Stromal cell of bone marrow (primary cell): ENCODE measurements at places on chromosomes 1 and 21.

- DNase-seq = no peak
These were observed 1.4 kb downstream of the MAGI3 start for GRCh38 chr1:113391649-113392271.

DNA sequence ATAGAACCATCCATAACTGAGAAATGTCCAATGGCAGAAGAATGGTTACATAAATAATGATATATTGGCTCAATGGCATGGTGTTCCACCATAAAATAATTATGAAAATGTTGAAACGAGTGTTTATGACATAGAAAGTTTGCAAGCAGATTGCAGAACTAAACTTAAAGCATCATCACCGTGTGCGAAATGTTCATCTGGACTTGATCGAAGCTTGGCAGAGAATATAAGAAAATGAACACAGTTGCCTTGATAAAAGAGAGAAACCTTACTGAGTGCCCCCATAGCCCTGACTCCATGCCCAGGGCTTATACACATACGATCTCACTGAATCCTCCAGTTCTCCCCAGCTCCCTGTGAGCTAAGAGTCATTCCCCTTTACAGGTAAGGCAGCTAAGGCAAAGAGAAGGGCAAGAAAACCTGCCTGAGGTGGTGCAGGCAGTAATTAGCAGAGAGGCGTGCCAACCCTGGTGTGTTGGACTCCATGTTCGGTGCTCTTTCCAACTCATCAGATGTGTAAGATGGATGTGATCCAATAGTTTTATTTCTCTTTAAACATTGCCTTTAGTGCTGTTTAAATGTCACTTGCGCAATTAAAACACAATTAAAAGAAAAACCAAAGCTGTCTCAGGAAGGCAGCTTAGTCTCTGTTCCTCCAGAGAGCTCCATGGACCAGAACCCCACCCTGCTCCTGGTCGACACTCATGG, 21.8 kb upstream of the SPOCD1 start:
- no peak for DNase-seq

DNA sequence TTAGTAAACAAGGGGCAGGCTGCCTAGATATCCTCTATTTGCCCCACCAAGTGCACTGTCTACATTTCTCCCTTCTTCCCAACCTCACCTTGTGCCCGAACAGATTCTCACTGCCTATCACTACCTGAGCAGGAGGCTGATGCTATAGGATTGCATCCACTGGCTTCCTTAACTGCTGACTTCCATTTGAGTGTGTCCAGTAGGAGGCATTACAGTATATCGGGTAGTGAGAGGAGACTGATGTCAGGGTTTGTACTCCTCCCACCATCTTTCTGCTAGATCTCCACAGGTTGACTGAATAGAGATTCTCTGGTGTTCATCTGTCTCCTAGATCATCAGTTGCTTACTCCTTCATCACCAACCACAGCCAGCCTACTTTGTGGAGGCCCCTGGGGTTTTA, 796.3 kb downstream of the LRRIQ3 start:
- no peak for DNase-seq

- DNase-seq = peak; percentile 76
These were observed 8.4 kb downstream of the CFAP45 start for GRCh38 chr1:159891275-159892157.

- DNase-seq = peak; percentile 35
These were observed 1.7 kb downstream of the WNT9A start for GRCh38 chr1:227945891-227946623.

GRCh38 chr1:57796616-57797015, 372.8 kb upstream of the DAB1 start:
- DNase-seq = no peak

GRCh38 chr21:38475519-38475918, 22.8 kb downstream of the ERG start:
- no peak for DNase-seq

DNA sequence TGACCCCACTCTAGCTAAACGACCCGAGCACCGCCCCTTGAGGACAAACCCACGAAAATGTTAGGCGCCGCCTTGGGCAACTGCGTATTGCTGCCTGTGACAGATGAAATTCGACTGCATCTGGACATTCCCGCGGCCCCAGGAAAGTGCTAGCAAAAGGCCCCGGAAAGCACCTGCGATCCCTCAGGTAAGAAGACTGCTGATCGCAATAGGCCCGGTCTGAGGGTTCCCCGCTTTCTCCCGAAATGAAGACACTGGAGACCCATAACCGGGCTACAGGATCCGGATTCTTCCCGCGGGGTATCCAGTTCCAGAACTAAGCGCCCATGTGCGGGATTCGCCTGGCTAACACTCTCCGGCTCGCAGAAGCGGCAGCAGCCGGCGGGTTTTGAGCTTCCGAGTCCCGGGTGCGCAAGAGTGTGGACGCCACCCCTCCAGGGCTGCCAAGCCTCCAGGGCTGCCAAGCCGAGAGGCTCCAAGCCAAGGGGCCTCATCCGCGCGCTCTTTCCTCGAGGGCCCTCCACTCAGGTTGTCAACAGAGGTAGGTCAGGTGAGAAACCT, 157.9 kb upstream of the NBPF11 start:
- no peak for DNase-seq

- no peak for DNase-seq
These were observed 3.2 kb downstream of the TBX15 start for GRCh38 chr1:118984722-118985639.

DNA sequence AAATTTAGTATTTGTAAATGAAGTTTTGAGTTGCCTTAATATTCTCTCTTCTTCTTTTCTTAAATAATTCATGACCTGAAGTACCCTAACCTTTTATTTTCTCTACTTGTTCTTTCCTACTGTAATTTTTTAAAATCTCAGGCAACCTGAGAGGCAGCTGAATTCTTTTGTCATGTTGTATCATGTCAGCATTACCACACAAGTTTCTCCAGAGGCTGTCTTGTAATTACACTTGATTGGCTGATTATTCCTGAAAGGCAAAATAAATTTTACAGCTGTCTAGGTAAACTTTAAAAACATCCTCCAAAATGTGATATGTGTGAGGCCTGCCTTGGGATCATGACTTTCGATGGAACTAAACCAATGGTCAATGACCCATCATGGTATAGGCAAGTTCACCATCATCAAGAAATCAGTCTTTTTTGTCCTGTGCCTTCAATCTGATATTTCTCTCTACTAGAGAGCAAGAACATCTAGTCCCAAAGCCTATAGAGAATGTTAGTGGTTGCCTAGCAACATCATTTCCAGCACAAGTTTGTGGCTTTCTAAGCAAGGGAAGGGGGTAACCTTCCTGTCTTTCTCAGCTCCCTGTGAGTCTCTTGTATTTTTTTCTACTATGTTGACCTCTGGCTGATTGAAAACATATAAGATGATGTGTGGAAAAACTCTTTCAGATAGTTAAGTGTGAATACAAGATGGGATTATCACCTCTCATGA, 115.5 kb downstream of the GABPA start:
- DNase-seq = no peak

- no peak for DNase-seq
These were observed 294.1 kb downstream of the SIPA1L2 start for GRCh38 chr1:232335741-232336293.

DNA sequence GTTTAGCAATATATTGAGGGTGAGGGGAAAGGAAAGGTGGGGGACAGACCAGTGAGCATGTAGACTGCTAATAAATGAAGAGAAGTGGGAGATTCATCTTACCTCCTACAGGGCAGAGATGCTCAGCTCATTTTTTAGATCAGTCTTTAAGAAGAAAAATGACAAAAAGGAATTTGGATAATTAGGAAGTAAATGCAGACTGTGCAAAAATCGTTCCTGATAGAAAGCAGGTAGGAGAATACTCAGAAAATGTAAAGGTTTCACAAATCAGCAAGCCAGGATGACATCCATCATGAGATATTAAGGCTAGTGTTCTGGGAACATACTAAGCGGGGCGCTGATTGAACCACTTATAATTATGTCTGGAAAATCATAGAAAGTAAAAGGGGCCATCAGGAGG, 106.3 kb downstream of the RNF220 start:
- no peak for DNase-seq

GRCh38 chr1:225813214-225813964, 3.5 kb downstream of the EPHX1 start:
- DNase-seq = peak; percentile 77

DNA sequence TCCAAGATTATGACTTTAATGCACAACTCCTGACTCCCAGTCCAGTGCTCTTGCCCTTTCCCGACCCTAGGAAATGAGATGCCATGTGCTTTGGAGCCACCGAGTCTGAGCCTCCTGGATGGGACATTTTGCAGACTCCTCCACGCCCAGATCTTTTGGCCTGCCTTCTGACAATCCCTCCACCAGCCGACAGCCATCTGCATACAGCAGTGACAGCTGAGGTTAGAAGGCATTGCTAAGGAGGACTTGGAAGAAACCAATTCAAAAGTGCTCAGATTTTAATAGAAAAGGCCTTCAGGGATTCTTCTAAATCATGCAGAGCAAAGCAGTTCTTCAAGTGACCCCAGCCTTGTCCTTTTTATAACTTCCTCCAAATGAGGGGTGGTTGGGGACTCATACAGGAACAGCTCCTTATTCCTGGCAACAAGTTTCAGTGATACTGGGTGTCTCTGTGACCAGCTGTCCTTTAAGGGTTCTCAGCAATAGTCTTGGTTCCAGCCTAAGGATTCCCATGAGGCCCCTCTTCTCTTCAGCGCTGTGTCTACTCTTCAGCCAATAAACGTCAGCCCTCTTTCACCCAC, 369.3 kb downstream of the PBX1 start:
- no peak for DNase-seq

GRCh38 chr1:53154859-53155438, 12.5 kb upstream of the SLC1A7 start:
- no peak for DNase-seq
